ENCODE measurements at places on chromosomes 2 and 18. TPM values are rescaled to one million over a fixed set of nuclear protein-coding genes. Genes with fewer than 3 reads are reported as not detected.

GRCh38 chr2:214542295-214542694 is 131.4 kb downstream of the VWC2L start:
- DNase-seq = no peak

SCN9A gene
- total RNA-seq = 121 TPM

GRCh38 chr18:13313006-13313686 is 94.6 kb downstream of the LDLRAD4 start:
- DNase-seq = no peak

TM4SF20 gene
- total RNA-seq = not detected

DNA sequence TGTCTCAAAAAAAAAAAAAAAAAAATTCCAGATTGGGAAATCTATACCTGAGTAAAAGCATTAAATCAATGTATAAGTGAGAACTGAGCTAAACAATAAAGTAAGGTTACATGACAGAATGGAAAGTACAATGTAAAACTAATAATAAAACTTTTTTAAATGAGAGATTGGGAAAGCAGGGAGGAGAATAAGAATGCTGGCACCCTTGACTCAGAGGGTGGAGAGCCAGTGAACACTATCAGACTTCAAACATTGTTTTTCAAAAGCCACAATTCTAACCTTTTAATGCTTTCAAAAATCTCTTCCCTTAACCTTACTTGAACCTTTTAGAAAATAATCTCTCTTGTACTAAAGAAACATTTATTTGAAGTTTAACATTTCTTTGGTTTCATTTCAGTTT is 63.5 kb downstream of the TBC1D8 start:
- no peak for DNase-seq

TMEFF2 gene
- total RNA-seq = 50.4 TPM

DNA sequence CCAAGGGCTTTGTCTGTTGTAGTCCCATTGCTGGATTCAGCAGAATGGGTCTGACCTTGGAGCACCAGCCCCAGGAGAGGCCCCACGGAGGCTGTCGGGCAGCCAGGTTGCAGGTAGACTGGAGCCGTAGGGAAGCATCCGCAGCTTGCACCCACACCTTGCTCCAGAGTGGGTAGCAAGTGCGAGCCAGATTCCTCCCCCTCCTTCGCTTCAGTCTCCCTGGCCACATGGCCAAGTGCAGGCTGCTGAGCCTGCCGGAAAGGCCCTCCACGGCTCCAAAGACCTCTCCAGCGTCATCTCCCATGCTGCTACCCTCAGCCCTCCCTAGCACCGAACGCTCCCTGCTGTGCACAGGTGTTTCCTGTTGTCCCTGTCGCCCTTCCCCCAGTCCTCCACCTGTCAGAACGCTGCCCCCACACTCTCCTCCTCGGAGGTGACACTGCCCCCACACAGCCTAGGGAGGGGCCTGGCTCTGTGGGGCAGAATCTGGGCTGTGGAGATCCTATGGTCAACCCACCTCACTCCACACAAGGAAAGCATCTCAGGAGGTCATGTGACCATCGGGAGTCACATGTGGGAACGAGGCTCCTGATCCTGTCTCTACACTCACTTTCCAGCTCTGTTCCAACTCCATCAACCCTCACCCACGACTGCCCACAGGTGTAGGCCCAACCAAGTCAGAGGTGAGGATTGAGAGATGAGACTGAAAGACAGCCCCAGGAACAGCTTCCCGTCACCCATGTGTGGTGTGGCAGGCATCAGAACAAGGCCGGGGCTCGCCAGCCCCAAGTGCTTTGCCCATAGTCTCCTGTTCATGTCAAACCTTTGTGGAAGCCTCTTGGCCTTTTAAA is 8.3 kb downstream of the KCNF1 start:
- DNase-seq = no peak

- no peak for DNase-seq
Observed at GRCh38 chr2:27652790-27653189, 10.6 kb downstream of the SUPT7L start.

SLC40A1 gene
- 43.0 TPM for total RNA-seq

DNA sequence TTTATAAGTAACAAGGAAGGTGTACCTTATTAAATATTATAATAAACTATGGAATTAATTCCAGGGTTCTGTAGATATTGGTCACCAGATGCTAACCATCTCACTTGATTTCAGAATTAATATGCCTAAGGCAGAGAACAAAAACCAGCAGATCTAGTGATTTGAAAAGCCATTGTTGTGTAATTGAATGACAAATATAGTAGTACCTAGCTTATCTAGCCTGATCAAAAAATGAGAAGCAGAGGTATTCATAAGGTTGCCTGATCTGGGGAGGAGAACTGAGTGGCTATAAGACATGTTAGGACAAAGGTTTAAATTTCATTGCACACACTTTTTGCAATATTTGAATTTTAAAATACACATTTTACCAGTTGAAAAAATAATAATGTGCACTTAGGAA is 132.0 kb upstream of the UBE2E3 start:
- no peak for DNase-seq

- DNase-seq = no peak
Observed at GRCh38 chr2:194526121-194526520, 1130.9 kb upstream of the SLC39A10 start.

DNA sequence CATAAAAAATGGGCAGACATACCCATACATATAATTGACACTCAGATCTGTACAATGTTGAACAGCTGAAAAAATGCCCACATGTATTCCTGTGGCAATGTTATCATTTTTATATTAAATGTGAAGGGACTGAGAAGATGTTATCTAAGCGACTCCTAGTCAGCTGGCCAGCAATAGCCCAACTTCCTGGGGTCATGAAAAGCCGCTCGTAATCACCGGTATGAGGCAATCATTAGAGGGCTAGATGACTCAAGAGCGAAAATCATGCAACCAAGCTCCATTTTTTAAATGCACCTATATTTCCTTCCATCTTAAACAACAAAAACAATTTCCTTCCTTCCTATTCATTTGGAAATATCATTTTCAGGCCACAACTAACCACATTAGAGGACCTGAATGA is 274.6 kb upstream of the CCDC68 start:
- no peak for DNase-seq

DNA sequence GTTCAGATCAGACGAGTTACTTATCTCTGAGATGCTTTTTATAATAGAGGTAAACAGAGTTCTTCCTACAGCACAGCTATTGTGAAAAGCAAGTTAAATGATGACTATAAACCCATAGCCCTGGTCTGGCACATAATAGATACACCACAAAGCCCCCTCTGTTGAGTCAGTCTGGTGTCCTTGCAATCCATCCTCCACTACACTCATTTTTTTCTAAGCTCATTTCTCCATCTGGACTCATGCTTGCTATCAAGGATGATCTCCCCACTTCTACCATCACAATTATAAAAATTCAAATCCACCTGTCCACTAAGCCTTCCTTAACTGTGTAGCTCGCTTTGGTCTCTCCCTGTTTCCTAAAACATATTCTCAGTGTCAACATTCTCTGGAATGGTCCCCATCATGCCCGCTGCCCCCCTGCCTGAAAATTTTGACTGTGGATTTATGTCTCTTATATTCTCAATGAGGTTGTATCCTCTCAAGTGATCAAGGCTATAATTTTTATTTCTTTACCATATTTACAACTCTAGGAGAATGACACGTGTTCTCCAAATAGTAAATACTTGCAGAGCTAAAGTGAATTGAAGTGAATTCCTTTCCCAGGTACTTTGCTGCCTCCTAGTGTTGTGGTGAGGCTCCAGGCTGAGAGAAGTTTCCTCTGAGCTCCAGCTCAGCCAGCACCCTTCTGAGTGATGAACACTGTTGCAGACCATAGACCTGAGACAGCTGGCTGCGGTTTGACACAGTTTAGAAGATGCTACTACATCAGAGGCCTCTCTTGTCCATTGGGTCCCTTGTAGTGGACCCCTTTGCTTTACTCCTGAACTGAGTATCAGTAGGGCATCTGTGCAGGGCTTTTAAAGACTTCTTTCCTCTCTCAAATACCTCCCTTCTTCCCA is 108.7 kb downstream of the DPP10 start:
- peak; percentile 14 for DNase-seq

IL36B gene
- total RNA-seq = not detected

GRCh38 chr18:48820483-48821250 is 130.1 kb downstream of the SMAD7 start:
- DNase-seq = no peak

RAD51AP2 gene
- 0.47 TPM for total RNA-seq

DNA sequence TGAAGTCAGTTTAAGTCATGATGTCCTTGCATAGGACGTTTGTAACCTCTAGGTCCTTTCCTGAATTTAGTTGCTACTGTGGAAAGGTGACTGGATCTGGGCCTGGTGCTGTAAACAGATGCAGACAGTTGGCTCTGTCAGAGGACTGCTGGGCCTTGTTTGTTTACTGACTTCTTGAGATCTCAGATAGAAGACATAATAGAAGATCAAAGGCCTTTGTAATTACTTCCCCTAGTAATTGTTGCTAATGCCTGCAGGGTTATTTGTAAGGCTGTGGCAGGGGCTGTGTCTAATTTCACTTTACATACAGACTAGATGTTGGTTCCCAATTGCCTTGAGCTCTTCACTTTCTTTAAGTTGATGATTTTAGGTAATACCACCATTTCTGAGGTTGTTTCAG is 42.5 kb downstream of the LYPD6B start:
- no peak for DNase-seq

CFAP65 gene
- 0.16 TPM for total RNA-seq

- no peak for DNase-seq
Observed at GRCh38 chr2:28082131-28082530, 191.6 kb downstream of the BABAM2 start.

DNA sequence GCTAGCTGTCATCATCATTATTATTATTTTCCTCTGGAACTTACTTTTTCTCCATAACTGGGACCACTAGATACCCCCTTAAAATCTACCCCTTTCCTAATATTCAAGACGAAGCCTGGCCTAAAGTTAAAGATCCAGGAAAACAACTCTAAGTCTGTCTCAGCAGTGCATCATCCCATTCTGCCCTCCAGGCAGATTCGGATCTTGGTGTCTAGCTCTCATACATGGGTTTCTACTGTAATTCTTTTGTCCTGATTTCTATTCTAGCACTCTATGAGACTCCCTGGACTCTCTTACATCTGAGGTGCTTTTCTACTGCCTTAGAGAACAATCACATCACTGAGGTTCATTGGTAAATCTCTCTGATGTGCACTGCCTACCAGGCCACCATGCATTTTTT is 35.5 kb downstream of the MAP2 start:
- DNase-seq = no peak

KLHL14 gene
- total RNA-seq = 20.3 TPM

GRCh38 chr2:86368161-86368824 is 30.9 kb upstream of the REEP1 start:
- no peak for DNase-seq

DNA sequence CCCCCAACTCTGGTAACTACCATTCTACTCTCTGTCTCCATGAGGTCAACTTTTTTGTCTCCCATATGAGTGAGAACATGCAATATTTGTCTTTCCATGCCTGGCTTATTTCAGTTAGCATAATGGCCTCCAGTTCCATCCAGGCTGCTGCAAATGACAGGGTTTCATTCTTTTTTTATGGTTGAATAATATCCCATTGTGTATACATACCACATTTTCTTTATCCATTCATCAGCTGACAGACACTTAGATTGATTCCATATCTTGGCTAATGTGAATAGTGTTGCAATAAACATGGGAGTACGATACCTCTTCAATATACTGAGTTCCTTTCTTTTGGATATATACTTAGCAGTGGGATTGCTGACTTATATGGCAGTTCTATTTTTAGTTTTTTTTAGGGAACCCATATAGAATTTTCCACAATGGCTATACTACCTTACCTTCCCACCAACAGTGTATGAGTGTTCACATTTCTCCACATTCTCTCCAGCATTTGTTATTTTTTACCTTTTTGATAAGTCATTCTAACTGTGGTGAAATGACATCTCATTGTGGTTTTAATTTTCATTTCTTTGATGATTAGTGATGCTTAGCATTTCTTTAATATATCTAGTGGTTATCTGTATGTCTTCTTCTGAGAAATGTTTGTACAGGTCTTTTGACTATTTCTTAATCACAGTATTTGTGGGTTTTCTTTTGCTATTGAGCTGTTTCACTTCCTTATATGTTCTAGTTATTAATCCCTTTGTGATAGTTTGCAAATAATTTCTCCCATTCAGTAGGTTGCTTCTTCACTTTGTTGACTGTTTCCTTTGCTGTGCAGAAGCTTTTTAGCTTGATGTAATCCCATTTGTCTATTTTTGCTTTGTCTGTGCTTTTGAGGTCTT is 112.2 kb downstream of the SRBD1 start:
- DNase-seq = no peak

UGT1A5 gene
- total RNA-seq = not detected

CAPN14 gene
- total RNA-seq = 1.4 TPM

ANKRD30BL gene
- total RNA-seq = 27.9 TPM

DNA sequence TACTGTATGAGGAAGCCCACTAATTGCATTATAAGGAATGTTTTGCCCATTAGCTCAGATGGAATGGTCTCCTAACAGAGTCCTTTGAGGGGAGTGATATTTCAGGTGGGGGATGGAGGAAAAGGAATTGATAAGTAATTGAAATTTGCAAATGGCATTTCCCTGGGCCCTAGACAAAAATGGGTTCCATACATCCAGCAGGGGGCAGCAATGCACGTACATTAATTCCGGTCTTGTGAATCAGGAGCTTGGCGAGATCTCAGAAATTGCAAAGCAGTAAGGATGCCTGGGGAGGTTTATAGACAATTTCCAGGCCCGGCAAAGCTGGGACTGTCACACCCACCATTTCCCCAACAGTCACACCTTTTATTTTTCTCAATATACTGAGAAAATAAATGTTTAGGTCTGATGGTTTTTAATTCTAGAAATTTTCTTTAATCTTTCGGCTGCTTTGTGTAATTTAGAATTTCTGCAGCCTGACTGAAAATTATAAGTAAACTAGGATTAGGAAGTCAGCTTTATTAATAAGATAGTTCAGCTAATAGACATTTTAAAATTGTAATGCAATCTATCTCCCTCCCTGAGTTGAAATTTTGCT is 122.8 kb downstream of the LYPD1 start:
- DNase-seq = peak; percentile 5

GRB14 gene
- total RNA-seq = 24.0 TPM

GRCh38 chr18:22378672-22379282 is 38.9 kb downstream of the CTAGE1 start:
- DNase-seq = no peak

DNA sequence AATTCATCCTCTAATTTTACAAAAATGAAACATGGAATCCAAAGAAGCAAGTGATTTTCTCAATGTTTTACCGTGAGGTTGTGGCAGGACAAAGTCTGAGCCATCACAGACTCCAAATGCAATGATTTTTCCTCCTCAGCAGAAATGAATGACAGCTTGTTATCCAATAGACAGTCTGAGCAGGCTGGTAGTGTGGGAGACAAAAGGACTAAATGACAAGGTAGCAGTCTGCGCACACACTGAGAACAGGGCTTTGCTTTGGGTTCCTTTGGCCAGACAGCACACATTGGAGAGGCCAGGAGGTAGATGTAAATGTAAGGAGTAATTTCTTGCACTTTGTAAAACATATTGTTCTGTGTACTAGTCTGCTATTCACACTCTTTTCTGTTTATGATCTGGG is 50.3 kb upstream of the RGPD4 start:
- DNase-seq = no peak
